ENCODE measurements at places on chromosomes 11 and 22. TPM values are rescaled to one million over a fixed set of nuclear protein-coding genes. Genes with fewer than 3 reads are reported as not detected.

RASSF10 gene
- total RNA-seq: 2.6 TPM

- no peaks in the 10 kb centered on the region for H3K36me3 ChIP-seq
- H3K27ac ChIP-seq: no peak overlapping the region
Observed at GRCh38 chr11:80163441-80163840, 722.6 kb upstream of the TENM4 start.

DNA sequence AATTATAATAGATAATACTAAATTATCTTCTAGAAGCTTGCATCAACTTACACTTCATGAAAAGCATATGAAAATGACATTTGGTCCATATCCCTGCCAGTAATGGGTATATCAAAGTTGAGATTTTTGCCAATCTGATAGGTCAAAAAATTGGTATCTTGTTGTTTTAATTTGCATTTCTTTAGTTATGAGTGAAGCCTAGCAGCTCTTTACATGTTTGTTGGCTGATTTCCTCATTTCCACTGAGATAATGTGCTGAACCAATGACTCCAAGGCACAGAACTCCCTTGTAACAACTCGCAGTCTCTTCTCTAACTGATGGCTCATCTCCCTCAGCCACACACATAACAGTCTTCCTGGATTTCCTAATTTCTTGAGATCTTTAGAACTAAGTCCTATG, 175.3 kb upstream of the SESN3 start:
- no peak for DNase-seq
- H3K27ac ChIP-seq: no peak overlapping the region
- no peaks in the 10 kb centered on the region for H3K36me3 ChIP-seq
- no peak overlapping the region for H3K4me3 ChIP-seq
- H3K27me3 ChIP-seq: no peaks in the 10 kb centered on the region

DNA sequence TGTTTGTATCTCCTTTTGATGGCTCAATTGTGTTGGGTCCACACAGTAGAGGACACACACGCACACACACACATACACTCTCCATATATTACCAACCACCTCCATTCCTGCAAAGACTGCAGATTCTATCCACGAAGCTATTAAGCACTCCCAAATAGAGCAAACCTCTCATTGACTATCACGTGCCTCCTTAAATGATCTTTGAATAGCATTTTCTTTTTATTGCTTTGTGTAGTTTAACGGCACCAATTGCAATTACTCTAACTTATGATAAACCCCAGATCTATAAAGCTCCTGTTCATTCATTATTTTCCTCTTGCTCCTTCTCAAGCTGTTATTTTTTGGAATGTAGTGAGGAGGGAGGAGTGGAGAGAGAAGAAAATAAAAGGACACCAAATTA, 204.7 kb downstream of the ST3GAL4 start:
- H3K27me3 ChIP-seq: peaks cover 29% of the 10 kb centered on the region
- no peak overlapping the region for H3K27ac ChIP-seq

- no peak overlapping the region for H3K4me3 ChIP-seq
- H3K36me3 ChIP-seq: no peaks in the 10 kb centered on the region
- H3K27me3 ChIP-seq: no peaks in the 10 kb centered on the region
Observed at GRCh38 chr11:16942342-16942741, 71.9 kb downstream of the PLEKHA7 start.

DNA sequence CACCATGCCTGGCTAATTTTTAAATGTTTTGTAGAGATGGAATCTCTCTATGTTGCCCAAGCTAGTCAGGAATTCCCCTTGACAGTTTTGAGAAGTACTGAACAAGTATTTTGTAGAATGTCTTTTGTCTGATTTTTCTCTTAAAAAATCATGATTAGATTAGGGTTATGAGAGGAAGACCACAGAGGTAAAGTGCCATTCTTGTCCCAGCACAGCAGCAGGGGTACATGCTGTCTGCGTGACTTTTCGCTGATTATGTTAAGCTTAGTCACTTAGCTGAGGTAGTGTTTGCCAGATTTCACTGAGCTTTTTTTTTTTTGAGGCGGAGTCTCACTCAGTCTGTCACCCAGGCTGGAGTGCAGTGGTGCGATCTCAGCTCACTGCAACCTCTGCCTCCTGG, 13.6 kb upstream of the NUP160 start:
- no peak overlapping the region for H3K27ac ChIP-seq
- no peak for DNase-seq
- H3K36me3 ChIP-seq: no peaks in the 10 kb centered on the region
- H3K27me3 ChIP-seq: no peaks in the 10 kb centered on the region

DNA sequence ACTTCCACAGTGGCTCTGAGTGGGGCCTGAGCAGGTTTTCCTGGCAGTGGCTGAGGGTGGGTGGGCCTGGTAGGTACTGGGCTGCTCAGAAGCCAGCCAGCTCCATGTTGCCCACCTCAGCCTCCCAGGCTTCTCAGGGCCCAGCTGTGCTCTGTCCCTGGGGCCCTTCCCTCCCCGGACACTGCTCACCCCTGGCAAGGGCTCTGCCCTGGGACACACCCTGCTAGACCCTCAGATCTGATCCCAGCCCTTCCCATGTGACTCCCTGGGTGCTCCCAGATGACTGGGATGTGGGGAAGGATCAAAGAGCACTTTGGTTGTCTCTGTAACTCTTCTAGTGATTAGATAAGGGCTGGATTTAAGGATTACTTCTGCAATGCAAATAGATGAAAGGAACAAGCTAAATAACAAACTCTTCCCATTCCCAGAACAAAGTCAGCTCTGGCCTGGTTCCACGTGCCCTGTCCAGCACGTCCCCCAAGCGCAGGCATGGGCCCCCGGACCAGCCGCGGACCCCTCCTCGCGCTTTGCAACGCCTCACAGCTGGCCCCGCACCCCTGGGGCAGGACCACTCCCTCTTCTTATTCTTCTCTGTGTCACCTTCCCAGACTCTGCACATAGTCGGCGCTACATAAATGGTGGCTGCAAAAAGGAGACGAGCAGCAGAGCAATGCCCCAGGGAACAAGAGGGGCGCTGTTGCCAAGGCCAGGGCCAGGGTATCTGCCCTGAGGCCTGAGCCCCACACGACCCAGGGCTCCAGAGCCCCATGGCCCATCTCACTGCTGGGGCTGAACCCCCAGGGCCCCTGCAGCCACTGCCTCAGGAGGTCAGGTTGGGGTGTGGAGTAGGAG, 5.7 kb upstream of the KRTAP5-6 start:
- no peak overlapping the region for H3K27ac ChIP-seq
- DNase-seq: no peak
- peaks cover 7% of the 10 kb centered on the region for H3K27me3 ChIP-seq

- no peak overlapping the region for H3K4me3 ChIP-seq
- no peak for DNase-seq
- H3K36me3 ChIP-seq: peaks cover 85% of the 10 kb centered on the region
- no peak overlapping the region for H3K27ac ChIP-seq
- H3K27me3 ChIP-seq: no peaks in the 10 kb centered on the region
Observed at GRCh38 chr11:63589000-63589399, 25.2 kb downstream of the PLAAT3 start.

DNA sequence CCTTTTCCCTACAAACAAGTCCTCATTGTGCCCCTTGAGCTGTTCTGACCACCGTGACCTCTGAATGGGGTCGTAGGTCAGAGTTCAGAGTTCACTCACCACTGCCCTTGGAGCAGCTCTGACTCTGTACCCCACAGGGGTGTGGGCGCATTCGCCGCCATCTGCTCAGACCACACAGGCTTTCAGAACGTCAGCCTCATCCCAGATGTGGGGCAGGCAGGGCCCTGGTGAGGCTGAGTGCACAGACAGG, 14.8 kb upstream of the MUC5B start:
- no peaks in the 10 kb centered on the region for H3K4me1 ChIP-seq
- H3K36me3 ChIP-seq: peaks cover 24% of the 10 kb centered on the region
- no peak for DNase-seq
- no peak overlapping the region for H3K4me3 ChIP-seq

Measured in WTC11 (cell line).